Central memory CD4-positive, alpha-beta T cell (primary cell): ENCODE measurements at places on chromosomes 6 and 20.

- no peak for DNase-seq
Measured at GRCh38 chr20:45552456-45552855, 5.3 kb upstream of the EPPIN start.

GRCh38 chr6:149960488-149960887 lies 3.3 kb upstream of the ULBP1 start:
- no peak for DNase-seq

DNA sequence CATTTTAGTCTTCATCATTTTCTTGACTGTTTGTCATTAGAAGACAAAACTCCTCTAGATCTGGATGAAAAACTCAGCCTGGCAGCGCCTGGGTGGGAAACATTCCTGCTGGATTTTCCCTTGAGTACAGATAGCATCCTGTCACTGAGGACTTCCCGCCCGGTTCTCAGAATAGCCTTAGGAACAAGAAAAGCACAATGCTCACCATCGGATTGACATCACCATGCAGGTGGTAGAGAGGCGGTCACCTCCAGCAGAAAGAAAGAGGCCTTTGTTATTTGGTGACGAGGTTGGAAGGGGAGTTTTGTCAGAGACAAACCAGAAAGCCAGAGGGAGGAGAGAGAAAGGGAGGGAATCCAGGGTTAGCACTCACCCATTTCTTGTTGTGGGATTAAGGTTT lies 39.8 kb downstream of the KIF25 start:
- no peak for DNase-seq

GRCh38 chr6:53765270-53765669 lies 29.5 kb upstream of the LRRC1 start:
- no peak for DNase-seq

- DNase-seq = no peak
Measured at GRCh38 chr6:143062551-143062950, 1.9 kb downstream of the AIG1 start.

GRCh38 chr6:23953976-23954375 lies 172.0 kb upstream of the NRSN1 start:
- no peak for DNase-seq

GRCh38 chr6:166323395-166323794 lies 15.2 kb upstream of the PRR18 start:
- no peak for DNase-seq

DNA sequence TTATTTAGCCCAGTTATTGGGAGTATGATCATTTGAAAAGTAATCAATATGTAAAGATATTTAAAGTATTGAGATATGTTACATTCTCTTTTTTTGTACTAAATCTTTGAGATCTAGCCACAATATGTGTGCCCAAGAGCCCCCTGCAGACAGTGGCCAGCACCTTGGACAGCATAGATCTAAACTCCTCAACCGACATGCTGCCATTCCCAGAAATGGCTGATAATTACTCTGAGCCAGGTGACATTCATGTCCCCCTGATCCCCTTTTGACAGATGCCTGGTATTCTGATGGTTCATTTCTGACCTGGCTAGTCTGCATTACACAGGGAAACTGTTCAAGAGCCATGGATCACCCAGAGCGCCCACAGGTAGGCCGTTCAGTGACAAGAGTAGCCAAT lies 177.1 kb downstream of the ZDHHC14 start:
- no peak for DNase-seq

GRCh38 chr20:1537731-1538058 lies 19.8 kb downstream of the SIRPD start:
- no peak for DNase-seq

- DNase-seq = no peak
Measured at GRCh38 chr6:131368198-131368911, 204.7 kb upstream of the ARG1 start.

- no peak for DNase-seq
Measured at GRCh38 chr20:53865901-53866793, 204.2 kb downstream of the BCAS1 start.

- no peak for DNase-seq
Measured at GRCh38 chr6:35080821-35081425, 60.2 kb downstream of the TCP11 start.

DNA sequence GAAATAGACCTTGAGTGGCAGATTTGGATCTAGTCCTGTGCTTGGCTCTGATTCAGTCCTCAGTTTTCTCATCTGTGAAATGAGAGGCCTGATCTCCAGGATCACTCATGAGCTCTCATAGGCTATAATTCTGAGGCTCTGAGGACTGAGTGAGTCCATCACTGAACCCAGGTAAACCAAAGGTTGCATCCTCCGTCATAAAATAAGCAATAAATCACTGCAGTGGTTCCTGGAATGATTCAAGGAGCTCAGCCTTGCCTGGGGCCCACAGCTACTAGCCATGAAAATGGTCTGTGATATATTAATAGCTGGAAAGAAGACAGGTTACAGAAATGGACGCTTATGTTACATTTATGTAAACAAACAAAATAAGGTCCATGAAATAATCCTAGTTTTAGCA lies 124.8 kb downstream of the MAP3K7 start:
- no peak for DNase-seq

GRCh38 chr20:8740265-8740664 lies 328.6 kb upstream of the PLCB4 start:
- no peak for DNase-seq

DNA sequence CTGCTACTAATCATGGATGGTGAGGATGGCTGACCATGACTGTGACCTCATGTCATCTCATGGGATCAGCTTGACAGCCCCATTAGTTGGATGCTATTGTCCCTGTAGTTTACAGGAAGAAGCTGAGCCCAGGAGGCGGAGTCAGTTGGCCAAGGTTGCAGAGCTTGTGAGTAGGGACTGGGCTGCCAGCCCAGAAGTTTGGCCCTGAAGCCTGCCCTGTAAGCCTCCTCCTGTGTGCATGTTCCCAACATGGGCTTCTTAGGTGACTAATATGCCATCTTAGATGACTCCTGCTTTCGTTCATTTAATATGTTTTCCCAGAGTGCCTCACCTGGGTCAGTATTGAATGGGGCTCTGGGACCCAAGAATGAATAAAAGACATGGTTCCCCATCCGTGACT lies 6.9 kb downstream of the EDN3 start:
- DNase-seq = no peak

DNA sequence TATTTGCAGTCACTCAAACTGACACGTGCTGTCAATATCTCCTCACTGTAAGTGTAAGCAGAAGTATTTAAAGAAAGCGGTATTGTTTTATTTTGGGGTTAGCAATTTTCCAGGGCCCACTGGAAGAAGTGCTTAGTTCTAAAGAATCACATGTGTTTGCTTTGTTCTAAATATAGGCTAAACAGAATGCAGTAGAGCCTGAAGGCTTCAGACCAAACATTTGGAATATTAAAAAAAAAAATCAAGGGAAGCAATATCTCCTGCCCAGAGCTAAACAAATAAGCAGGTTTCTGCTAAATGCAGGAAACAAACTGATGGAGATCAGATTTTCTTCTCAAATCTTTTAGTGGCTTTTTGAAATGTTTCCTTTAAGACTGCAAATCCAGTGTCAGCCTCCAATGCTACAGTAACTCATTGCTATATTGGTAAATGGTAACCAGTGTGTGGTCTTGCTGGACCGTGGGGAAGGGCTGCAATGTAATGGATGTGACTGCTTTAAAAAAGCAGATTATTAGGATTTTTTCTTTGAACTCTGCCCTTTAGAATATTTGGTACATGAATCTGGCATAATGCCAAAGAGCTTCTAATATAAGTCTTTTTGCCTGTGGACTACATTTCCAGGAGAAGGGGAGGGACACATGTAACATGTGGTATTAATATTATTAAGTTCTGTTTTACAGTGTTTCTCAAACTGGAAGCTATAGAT lies 317.1 kb upstream of the FERMT1 start:
- DNase-seq = no peak

DNA sequence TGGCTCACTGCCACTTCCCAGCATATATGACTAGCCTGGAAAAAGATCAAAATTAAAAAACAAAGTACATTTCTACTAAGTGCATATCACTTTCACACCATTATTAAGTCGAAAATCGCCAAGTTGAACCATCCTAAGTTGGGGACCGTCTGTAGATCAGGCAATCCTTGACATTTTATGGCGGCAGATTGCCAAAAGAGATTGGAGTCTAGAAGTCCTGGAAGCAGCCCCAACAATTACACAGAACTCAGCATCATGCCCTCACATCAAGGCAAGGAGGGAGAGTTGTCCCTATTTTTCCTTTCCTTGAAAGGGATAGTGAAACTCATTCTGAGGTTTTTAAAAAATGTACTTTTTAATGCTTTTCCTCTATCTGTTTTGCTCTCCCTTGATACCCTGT lies 30.7 kb downstream of the SLC22A3 start:
- DNase-seq = no peak

DNA sequence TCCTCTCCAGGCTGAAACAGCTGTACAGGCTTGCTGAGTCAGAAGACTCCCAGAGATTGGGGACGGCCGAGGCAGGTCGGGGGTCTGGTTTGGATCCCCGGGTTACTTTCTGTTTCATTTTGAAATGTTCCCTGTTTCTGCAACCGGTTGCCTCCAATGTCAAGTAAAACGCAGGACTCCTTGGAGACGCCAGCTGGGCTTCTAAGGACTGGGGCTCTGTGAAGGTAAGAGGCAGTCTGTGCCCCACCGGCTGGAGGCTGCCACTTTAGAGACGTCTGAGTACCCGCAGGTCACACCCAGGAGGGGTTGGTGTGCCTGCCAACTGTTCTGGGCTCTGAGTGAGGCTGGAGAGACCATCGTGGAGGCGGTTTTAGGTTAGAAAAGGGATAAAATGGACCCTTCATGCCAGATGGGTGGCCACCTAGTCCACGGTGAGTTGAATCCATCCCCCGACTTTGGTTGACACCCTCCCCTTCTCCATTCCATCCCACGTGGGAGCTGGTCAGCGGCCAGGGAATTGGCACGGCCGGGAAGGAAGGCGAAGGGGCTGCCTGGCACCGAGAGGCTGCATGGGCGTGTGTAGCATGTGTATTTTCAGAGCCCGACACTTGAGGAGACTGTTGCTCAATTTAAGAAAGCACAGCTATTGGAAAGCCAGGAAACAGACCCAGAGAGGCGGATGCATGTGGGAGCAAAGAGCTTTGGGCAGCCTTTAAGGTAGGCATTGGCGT lies 240.9 kb downstream of the PHACTR1 start:
- DNase-seq = peak; percentile 1

GRCh38 chr6:113820761-113821160 lies 36.4 kb upstream of the MARCKS start:
- no peak for DNase-seq

- DNase-seq = no peak
Measured at GRCh38 chr6:24710519-24711303, 8.2 kb downstream of the C6orf62 start.

DNA sequence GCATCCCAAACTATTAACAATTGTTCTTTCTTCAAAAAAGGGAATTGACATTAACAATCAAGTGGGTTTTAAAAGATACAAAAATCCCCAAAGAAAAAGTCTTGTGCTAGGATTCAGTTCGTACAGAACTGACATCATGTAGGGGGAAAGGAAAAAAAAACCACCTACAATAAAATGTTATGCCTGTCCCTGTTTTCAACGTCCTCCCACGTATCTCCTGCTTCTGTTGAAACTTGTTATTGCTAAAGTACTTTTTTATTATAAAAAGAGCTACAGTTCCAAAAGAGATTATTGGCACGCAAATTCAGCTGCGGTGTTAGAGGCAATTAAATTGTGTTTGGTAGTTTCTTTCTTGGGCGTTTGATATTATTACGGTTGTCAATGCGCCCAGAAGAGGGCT lies 102.8 kb upstream of the PHACTR1 start:
- no peak for DNase-seq

GRCh38 chr6:100346828-100347227 lies 117.9 kb downstream of the SIM1 start:
- DNase-seq = no peak

- no peak for DNase-seq
Measured at GRCh38 chr6:68196645-68197044, 438.4 kb upstream of the ADGRB3 start.

DNA sequence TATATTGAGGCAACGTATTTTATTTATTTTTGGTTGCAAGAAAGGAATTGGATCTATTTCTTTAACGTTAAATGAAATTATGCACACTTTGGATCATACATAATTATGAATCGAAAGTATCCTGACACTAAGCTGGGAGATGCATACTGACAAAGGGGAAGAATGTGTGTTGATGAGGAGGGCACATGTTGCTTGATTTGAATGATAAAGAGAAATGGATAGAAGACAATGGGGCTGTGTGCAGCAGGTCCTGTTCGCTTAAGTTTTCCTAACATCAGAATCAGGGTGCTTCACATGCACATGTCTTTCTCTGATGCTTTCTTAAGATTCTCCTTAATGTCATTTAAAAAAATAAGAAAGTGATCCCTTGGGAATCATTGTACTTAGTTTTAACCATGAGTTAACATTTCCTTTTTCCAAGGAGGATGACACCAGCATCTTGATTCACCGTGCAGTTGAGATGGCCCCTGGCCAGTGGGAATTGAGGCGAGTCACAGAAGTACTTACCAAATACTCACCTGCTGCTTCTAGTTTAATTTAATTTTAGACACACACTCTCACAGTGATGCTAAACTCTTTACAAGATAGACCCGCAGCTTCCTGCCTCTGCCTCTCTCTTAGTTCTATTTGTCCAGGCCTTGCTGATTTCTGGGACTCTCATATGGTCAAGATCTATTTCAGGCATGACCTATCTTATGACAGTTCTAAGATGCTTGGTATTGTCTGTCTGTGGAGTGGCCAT lies 116.5 kb downstream of the CLIC5 start:
- DNase-seq = no peak

DNA sequence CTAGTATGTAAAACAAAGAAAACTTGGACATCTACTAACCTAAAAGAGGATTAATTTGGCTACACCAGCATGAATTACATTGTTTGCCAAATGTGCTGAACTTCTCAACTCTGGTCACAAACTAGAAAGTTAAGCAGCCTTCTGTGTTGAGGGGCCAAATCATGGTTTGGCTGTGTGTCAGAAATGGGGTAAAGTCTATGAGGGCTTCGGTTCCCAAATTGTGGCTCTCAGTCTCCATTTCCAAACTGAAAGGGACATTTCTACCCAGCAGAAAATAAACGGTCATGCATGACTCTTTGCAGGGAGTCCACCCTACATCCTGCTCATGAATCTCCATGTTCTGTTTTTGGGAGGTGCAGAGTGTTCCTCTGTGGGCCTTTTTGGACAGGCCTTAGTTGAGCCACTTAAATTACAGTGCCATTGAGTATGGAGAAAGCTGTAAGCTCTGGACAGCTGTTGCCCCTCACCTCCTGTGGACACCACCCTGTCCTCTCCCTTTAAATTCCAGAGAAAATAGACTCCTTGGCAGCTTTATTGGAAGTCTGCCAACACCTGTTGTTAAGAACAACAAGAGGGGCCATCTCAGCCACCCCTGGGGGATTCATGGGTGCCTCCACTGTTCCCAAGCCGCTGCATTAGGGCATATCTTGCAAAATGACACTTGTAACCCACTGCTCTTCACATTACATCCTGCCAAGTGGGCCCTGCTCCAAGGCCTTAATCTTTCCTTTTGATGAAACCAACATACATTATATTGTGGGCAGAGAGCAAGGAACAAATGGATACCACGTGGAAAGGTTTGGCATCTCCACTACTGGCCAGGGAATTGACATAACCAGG lies 27.5 kb upstream of the SNRPC start:
- no peak for DNase-seq

DNA sequence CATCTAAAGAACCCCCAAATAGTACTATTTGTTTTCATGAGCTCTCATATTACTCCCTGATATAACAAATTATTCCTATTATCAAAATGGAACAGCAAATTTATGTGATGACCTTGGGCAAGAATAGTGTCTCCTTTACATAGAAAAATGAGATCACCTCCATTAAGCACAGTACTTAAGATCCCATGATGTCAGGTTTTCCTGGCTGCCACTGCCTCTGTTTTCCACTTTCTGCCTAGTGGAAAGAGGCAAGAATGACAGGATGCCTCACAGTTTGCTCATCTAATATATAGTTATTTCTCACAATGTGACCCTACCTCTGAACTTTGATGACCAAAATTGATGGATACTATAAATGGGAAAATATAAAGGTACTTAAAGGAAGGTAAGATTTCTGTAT lies 260.1 kb upstream of the SGK1 start:
- DNase-seq = no peak
